ENCODE measurements at places on chromosomes 1 and 21. TPM values are rescaled to one million over a fixed set of nuclear protein-coding genes. Genes with fewer than 3 reads are reported as not detected.

The SERPINC1 gene
- total RNA-seq = 0.30 TPM

The OPTC gene
- total RNA-seq = not detected

The TTC39A gene
- total RNA-seq = 0.77 TPM

The AP4B1 gene
- 68.8 TPM for total RNA-seq

The LRRC53 gene
- not detected for total RNA-seq

The BMP8B gene
- total RNA-seq = 1.5 TPM

The LEMD1 gene
- not detected for total RNA-seq

The NPHS2 gene
- total RNA-seq = not detected

The SAMSN1 gene
- total RNA-seq = 65.4 TPM

The ERICH3 gene
- total RNA-seq = not detected

- no peaks in the 10 kb centered on the region for H3K36me3 ChIP-seq
- H3K4me1 ChIP-seq = no peaks in the 10 kb centered on the region
- no peak overlapping the region for H3K4me3 ChIP-seq
- H3K27ac ChIP-seq = no peak overlapping the region
Observed at GRCh38 chr1:246317332-246318035, 189.6 kb downstream of the SMYD3 start.

DNA sequence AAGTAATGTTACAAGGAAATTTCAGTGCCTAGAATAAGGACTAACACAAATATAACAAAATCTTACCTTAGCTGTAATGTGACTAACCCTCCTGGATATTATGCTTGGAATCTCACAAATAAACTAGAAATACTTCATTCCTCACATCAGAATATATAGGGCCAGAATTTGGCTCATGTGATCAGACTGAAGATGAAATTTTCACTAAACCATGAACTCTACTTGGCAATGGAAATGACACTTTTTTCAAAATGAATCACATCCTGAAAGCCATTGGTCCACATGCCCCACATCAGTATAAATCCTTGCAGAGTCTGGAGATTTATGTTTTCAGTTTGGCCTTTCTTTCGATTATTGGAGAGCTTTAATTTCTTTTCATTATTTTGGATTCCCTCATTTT, 227.8 kb downstream of the NRIP1 start:
- DNase-seq = no peak
- no peak overlapping the region for H3K4me3 ChIP-seq
- no peak overlapping the region for H3K27ac ChIP-seq

DNA sequence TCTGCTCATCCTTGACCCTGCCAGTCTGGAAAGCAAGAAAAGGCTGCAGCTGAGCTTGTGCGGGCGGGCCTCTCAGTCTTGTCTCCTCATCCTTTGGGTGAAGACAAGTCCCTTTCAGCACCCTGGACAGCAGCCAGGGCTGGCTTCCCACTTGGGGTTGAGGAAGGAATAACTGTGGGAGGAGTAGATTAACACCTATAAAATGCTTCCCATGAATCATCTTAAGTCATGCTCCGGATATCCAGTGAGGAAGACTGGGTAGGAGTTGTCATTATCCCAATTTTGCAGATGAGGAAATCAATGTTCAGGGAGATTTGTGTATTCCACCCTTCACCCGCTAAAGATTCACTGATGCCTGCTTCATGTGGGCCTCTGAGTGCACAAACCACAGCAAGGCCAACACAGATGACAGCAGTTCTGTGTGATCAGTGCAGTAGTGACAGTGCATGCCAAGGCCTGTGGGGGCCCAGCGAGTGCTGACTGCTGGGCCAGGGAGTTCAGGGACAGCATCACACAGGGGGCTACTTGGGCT, 20.1 kb upstream of the COL16A1 start:
- no peak overlapping the region for H3K27ac ChIP-seq
- peak; percentile 51 for DNase-seq
- H3K4me1 ChIP-seq = no peaks in the 10 kb centered on the region
- H3K36me3 ChIP-seq = no peaks in the 10 kb centered on the region
- H3K27me3 ChIP-seq = no peaks in the 10 kb centered on the region

- DNase-seq = no peak
- H3K4me1 ChIP-seq = no peaks in the 10 kb centered on the region
- H3K27ac ChIP-seq = no peak overlapping the region
- H3K4me3 ChIP-seq = no peak overlapping the region
- H3K36me3 ChIP-seq = no peaks in the 10 kb centered on the region
- peaks cover 11% of the 10 kb centered on the region for H3K27me3 ChIP-seq
Observed at GRCh38 chr1:184399192-184399847, 12.5 kb downstream of the C1orf21 start.

GRCh38 chr1:67294836-67295617, 12.6 kb upstream of the IL12RB2 start:
- H3K4me1 ChIP-seq = peaks cover 46% of the 10 kb centered on the region
- peak; percentile 29 for DNase-seq
- peak overlapping the region; percentile 61 for H3K4me3 ChIP-seq
- H3K36me3 ChIP-seq = peaks cover 13% of the 10 kb centered on the region

DNA sequence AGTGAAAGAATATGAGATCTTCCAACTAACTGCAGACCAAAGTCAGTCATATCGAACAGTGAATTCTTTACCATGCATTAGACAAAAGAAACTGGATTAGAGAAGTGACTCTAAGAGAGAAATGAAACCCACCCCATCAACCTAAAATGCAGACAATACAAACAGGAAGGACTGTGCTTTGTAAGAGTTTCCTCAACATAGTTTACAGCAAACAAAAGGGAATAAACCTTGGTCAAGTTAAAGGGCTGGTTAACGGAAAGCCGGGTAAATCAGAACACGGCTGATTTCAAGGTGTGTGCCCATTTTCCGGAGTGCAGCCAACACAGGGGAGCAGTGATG, 39.2 kb downstream of the SIPA1L2 start:
- DNase-seq = no peak
- peaks cover 33% of the 10 kb centered on the region for H3K4me1 ChIP-seq
- no peak overlapping the region for H3K27ac ChIP-seq
- H3K4me3 ChIP-seq = no peak overlapping the region
- H3K36me3 ChIP-seq = peaks cover 8% of the 10 kb centered on the region

DNA sequence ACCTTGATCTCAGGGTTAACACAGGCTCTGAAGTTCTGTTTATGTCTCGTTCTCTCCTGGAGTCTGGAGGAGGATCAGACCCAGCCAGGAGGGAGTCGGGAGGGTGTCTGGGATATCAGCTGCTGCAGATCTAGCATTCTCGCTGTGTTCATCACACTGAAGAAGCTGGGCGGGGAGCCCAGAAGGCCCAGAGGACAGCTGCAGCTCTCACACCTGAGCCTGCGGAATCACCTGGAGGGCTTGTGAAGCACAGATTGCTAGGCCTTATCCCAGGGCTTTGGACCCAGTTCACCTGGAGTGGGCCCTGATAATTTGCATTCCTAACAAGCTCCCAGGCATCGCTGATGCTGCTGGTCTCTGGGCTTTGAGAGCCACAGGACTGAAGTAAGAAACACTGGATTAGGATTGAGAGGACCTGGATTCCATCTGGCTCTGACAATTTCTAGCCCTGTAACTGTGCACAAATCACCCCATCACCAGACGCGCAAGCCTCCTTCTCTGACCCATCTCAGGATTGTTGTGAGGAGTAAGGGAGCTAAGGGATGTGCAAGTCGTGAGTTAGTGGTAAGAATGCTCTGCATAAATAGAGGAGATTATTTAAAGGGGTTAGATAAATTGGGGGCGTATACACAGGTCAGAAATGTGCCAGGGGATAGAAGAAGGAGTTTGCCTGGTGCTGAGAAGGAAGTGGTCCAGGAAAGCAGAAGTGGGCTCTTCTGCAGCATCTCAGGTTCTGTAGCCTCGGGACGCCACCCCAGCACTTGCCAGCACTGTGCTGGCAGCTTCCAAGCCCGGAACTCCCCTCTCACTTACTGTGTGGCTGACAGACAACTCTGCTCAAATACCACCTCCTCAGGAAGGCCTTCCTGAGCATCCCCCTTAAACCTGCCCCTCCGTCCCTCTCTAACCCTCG, 19.1 kb downstream of the ABCA4 start:
- no peak overlapping the region for H3K4me3 ChIP-seq
- DNase-seq = no peak
- no peak overlapping the region for H3K27ac ChIP-seq

DNA sequence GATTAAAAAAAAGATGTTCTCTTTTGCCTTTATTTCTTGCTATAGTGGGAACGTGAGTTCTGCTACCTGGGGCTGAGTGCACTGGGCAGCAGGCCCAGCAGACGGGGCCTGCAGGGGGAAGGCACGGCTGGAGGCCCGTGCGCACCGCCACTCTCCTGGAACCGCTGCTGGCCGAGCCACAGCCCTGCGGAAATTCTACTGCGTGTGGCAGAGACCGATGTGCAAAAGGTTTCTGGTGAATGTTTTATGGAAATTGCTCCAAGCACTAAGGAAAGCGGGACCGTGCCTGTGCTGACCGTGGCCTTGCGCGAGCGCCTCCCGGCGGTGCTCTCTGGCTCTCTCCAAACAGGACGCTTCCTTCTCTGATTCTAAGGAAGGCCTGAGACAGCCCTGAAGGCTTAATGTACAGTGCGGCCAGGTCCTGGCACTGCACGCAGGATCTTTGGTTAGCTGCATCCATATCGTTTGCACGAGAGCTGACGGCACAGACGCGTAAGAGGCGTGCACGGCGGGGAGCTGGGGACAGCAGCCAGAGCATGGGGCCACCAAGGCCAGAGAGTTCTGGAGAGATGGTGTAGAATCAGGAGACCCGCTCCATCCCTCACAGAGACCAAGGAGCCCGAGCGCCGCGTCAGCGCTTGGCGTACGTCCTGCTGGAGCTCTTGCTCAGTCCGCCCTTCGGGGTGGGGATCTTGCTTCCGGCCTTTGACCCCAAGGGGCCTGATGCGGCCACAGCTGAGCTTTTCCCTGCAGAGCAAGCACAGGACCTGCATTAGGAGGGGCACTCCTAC, 18.7 kb upstream of the LRRC47 start:
- no peaks in the 10 kb centered on the region for H3K4me1 ChIP-seq
- no peak overlapping the region for H3K27ac ChIP-seq
- no peak overlapping the region for H3K4me3 ChIP-seq
- no peaks in the 10 kb centered on the region for H3K36me3 ChIP-seq
- H3K27me3 ChIP-seq = no peaks in the 10 kb centered on the region

- no peaks in the 10 kb centered on the region for H3K4me1 ChIP-seq
- DNase-seq = no peak
- H3K27me3 ChIP-seq = no peaks in the 10 kb centered on the region
- H3K4me3 ChIP-seq = no peak overlapping the region
- H3K27ac ChIP-seq = no peak overlapping the region
- H3K36me3 ChIP-seq = no peaks in the 10 kb centered on the region
Observed at GRCh38 chr1:16257968-16258367, 21.0 kb upstream of the CPLANE2 start.

- DNase-seq = no peak
- H3K4me1 ChIP-seq = no peaks in the 10 kb centered on the region
- no peak overlapping the region for H3K4me3 ChIP-seq
Observed at GRCh38 chr1:171140401-171140800, 44.7 kb upstream of the FMO2 start.

DNA sequence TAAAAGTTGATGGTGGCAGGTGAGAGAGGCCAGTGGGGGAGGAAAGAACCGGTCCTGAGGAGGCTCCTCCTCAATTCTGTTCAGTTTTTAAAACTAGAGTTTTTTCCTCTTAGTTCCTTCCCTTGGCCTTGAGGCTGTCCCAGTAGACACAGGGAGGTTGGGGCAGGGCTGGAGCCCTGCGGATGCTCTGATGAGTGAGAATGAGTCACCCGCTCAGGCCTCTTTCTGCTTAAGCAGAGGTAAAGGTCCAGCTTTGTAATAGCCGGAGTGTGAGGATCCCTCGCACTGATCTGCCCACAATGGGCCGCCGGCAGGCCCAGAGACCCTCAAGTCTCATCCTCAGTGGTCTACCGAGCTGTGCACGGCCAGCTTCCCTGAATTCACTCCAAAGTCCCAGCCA, 49.6 kb upstream of the IRF2BP2 start:
- no peak overlapping the region for H3K4me3 ChIP-seq
- no peaks in the 10 kb centered on the region for H3K36me3 ChIP-seq
- no peaks in the 10 kb centered on the region for H3K27me3 ChIP-seq
- no peak overlapping the region for H3K27ac ChIP-seq
- peaks cover 21% of the 10 kb centered on the region for H3K4me1 ChIP-seq

- peak; percentile 25 for DNase-seq
- peak overlapping the region; percentile 88 for H3K27ac ChIP-seq
- no peaks in the 10 kb centered on the region for H3K27me3 ChIP-seq
- H3K36me3 ChIP-seq = peaks cover 19% of the 10 kb centered on the region
- H3K4me3 ChIP-seq = peak overlapping the region; percentile 31
- H3K4me1 ChIP-seq = peaks cover 57% of the 10 kb centered on the region
Observed at GRCh38 chr1:53942127-53942957, 3.2 kb downstream of the IFT25 start.

GRCh38 chr1:6118415-6118814, 61.7 kb downstream of the CHD5 start:
- no peak overlapping the region for H3K4me3 ChIP-seq
- peaks cover 5% of the 10 kb centered on the region for H3K36me3 ChIP-seq
- no peaks in the 10 kb centered on the region for H3K4me1 ChIP-seq
- no peaks in the 10 kb centered on the region for H3K27me3 ChIP-seq

DNA sequence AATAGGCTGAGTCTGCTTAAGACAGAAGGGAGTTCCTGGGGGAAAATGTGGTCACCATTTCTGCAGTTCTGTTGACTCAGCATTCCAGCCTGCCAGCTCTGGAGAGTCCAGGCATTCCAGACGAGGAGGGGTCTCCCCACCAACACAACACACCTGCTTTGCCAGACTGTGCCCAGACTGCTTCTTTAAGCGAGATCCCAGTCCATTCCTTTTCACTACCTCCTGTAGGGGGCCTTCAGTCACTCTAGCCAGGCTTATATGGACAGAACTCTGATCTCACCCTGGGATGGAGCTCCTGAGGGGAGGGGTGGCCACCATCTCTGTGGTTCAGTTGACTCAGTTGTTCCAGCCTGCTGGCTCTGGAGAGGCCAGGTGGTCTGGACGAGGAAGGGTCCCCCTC, 48.5 kb downstream of the UBE2U start:
- H3K36me3 ChIP-seq = peaks cover 2% of the 10 kb centered on the region
- DNase-seq = no peak
- no peak overlapping the region for H3K4me3 ChIP-seq
- H3K27ac ChIP-seq = no peak overlapping the region
- peaks cover 43% of the 10 kb centered on the region for H3K27me3 ChIP-seq

Data from activated T-cell treated with anti-CD3 and anti-CD28 coated beads, Interleukin-2, amount 50 U/mL, for 72 hours (primary cell).